ENCODE measurements at places on chromosomes 12 and 14. TPM values are rescaled to one million over a fixed set of nuclear protein-coding genes. Genes with fewer than 3 reads are reported as not detected.

SIX4 gene
- polyA plus RNA-seq: 0.04 TPM

C1S gene
- 102 TPM for polyA plus RNA-seq

P2RX7 gene
- 1.8 TPM for polyA plus RNA-seq

CCDC177 gene
- polyA plus RNA-seq: not detected

TULP3 gene
- 6.8 TPM for polyA plus RNA-seq

TMEM30B gene
- polyA plus RNA-seq: 0.36 TPM

INHBC gene
- not detected for polyA plus RNA-seq

KRT82 gene
- polyA plus RNA-seq: not detected

GLS2 gene
- polyA plus RNA-seq: 2.2 TPM

EML5 gene
- 0.37 TPM for polyA plus RNA-seq

SPIC gene
- polyA plus RNA-seq: 6.7 TPM

DNA sequence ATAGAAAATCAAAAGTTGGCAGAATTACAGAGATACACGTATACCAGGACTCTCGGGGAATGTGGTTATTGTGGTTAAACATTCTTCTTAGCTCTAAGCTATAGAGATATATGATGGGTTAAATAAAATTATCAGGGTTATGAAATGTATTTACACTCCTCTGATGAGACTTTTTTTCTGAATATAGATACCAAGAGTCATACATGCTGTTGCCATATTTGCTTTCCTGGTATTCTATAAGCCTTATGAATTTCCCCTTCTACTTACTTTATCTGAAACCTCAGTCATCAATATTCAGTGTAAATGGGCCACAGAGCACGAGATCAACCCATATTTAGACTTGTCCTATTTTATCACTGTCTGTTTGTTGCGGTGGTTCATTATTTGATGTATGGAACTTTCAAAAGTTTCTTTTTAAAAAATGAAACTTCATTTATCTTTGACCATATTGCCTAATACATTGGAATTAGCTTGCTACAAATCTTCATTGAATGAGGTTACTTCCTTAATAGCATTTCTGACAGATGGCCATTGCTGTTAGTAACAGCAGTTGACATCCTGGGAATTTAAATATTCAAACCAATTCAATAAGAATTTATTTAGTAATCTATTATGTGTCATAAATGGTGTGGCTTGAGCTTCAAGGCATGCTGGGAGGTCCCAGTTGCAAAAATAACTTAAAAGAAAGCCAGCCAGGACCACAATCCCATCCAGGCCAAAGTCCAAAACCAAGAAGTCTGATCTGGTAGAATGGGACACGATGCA lies 393.5 kb downstream of the PCNX1 start:
- H3K27ac ChIP-seq: no peak overlapping the region
- no peaks in the 10 kb centered on the region for H3K36me3 ChIP-seq
- no peaks in the 10 kb centered on the region for H3K4me1 ChIP-seq

GRCh38 chr12:103820361-103820760 lies 20.7 kb downstream of the NT5DC3 start:
- DNase-seq: no peak
- H3K36me3 ChIP-seq: no peaks in the 10 kb centered on the region
- no peak overlapping the region for H3K4me3 ChIP-seq
- H3K27me3 ChIP-seq: no peaks in the 10 kb centered on the region

- H3K27me3 ChIP-seq: no peaks in the 10 kb centered on the region
- H3K36me3 ChIP-seq: no peaks in the 10 kb centered on the region
- no peaks in the 10 kb centered on the region for H3K4me1 ChIP-seq
- no peak overlapping the region for H3K27ac ChIP-seq
- H3K4me3 ChIP-seq: no peak overlapping the region
Observed at GRCh38 chr14:86243158-86243557, 713.2 kb downstream of the FLRT2 start.

GRCh38 chr12:131122631-131123030 lies 168.9 kb downstream of the ADGRD1 start:
- H3K4me3 ChIP-seq: no peak overlapping the region
- no peaks in the 10 kb centered on the region for H3K27me3 ChIP-seq
- H3K36me3 ChIP-seq: no peaks in the 10 kb centered on the region
- H3K4me1 ChIP-seq: no peaks in the 10 kb centered on the region

- no peaks in the 10 kb centered on the region for H3K36me3 ChIP-seq
- DNase-seq: peak; percentile 92
- H3K27ac ChIP-seq: no peak overlapping the region
- no peak overlapping the region for H3K4me3 ChIP-seq
- H3K27me3 ChIP-seq: no peaks in the 10 kb centered on the region
Observed at GRCh38 chr14:69013943-69014782, 35.1 kb upstream of the ACTN1 start.

- DNase-seq: peak; percentile 86
- no peaks in the 10 kb centered on the region for H3K27me3 ChIP-seq
- H3K27ac ChIP-seq: peak overlapping the region; percentile 81
- H3K4me1 ChIP-seq: peaks cover 35% of the 10 kb centered on the region
- H3K36me3 ChIP-seq: no peaks in the 10 kb centered on the region
Observed at GRCh38 chr14:63727231-63727735, 582 bp downstream of the SGPP1 start.

DNA sequence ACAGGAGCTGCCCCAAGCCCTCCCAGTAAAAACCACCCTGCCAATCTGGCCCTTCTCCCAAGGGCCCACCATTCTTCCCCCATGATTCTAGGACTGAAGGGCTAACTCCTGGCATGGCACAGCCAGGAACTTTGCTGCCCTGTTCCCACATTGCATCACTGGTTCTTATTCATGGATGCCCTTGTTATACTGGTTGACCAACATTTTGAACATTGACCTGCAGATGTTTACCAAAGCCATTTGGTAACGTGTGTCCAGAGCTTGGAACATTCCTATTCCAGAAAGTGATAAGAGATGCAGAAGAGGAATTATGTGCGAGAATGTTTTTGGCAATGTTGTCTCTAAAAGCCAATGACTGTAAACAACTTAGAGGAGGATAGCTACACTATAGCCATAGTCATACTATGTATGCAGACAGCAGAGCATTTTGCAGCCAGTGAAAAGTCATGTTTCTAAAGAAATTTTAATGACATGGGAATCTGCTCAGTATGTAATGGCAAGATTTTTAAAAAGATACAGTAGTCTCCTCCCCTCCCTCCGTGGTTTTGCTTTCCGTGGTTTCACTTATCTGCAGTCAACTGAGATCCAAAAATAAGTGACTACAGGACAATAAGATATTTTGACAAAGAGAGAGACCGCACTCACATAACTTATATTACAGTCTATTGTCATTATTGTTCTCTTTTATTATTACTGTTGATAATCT lies 108.8 kb downstream of the DAAM1 start:
- no peak overlapping the region for H3K4me3 ChIP-seq
- H3K27me3 ChIP-seq: no peaks in the 10 kb centered on the region
- peaks cover 3% of the 10 kb centered on the region for H3K36me3 ChIP-seq

DNA sequence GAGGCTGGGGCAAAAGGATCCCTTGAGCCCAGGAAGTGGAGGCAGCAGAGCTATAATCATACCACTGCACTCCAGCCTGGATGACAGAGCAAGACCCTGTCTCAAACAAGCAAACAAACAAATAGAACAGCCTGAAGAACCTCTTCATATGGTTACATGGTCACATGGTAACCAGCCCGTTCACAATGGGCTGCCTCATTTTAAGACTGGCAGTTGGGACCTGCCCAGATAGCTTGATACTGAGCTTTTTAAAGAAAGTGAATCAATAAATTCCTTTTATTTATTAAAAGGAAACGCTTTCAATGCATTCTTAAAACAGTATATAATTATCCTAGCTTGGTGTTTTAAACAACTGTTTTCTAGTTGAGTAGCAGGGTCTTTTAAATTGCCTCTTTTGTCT lies 10.5 kb downstream of the MLXIP start:
- H3K36me3 ChIP-seq: no peaks in the 10 kb centered on the region
- no peak overlapping the region for H3K4me3 ChIP-seq
- H3K27me3 ChIP-seq: no peaks in the 10 kb centered on the region
- no peak for DNase-seq

DNA sequence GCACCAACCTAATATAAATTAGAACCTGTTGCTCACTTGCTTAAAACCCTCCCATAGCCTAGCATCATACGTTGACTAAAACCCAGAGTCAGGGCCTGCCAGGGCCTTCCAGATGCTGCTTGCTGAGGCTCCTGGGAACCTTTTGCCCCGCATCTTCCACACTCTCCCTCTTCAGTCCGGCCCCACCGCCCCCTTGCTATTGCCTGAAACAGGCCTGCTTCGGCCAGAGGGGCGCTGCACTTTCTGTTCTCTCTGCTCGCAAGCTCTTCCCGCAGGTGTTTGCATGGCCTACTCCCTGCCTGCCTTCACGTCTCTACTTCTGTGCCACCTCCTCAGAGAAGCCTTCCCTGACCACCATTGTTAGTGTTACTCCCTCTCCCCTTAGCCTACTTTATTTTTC lies 13.7 kb upstream of the TCTN2 start:
- DNase-seq: no peak
- H3K4me3 ChIP-seq: no peak overlapping the region
- peaks cover 45% of the 10 kb centered on the region for H3K36me3 ChIP-seq

DNA sequence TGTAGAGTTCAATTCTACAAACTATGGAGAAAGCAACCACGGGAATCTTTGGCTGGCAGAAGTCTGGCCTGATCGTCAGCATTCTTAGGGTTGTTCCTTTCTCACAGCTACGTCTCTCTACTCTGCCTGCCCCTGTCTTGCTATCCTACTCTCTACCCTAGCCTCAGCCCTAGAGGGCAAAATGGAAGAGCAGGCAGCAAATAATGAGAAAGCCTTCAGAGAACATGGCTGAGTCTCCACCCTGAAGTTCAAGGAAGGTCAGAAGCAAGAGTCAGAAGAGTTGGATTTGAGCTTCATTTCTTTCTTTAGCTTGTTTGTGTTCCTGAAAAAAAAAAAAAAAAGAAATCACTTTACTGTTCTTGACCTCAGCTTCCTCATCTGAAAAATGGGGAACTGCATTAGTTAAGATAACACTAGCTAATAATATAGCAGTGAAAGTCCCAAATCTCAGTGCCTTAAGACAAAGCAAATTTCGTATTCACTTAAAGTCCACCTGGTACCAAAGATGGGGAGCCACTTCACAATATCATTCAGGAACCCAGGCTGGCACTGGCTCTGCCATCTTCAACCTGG lies 50.2 kb upstream of the CCND2 start:
- no peak overlapping the region for H3K4me3 ChIP-seq
- no peak for DNase-seq
- H3K4me1 ChIP-seq: no peaks in the 10 kb centered on the region

DNA sequence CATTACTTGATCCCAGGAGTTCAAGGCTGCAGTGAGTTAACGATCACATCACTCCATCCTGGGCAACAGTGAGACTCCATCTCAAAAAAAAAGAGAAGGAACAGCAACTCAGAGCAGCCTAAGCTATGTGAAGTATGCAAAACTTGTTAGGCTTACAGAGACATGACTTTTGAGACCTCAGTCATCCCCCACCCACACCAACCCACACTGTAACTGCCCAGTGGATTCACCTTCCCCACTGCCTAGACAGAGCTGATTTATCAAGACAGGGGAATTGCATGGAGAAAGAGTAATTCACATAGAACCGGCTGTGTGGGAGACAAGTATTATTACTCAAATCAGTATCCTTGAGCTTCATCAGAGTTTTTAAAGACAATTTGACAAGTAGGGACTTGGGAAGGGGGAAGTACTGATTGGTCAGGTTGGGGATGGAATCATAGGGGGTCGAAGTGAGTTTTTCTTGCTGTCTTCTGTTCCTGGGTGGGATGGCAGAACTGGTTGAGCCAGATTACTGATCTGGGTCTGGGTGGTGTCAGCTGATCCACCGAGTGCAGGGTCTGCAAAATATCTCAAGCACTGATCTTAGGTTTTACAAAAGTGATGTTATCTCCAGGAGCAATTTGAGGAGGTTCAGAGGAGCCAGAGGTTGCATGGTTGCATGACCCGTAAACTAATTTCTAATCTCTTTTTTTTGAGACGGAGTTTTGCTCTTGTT lies 6.2 kb upstream of the WDR89 start:
- H3K4me1 ChIP-seq: no peaks in the 10 kb centered on the region
- no peak overlapping the region for H3K4me3 ChIP-seq
- no peaks in the 10 kb centered on the region for H3K27me3 ChIP-seq
- H3K27ac ChIP-seq: no peak overlapping the region
- DNase-seq: no peak
- H3K36me3 ChIP-seq: no peaks in the 10 kb centered on the region

DNA sequence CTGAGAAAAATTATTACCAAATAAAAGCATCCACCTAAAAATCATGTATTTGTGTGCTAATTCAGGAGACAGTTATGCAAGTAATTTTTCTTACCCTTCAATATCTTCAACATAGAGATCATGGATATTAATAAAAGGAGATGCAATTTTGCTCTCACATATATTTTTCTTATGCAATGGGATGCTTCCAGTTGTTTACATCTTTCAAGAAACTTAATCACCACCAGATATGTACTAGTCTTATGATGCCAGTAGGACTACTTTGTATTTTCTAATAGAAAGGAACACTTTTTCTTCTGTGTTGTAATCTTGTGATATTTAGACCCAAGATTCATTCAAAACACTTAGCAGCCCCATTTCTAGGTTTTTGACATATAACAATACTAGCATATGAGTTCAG lies 107.6 kb downstream of the NAV3 start:
- H3K4me3 ChIP-seq: no peak overlapping the region
- H3K27ac ChIP-seq: no peak overlapping the region
- no peak for DNase-seq
- H3K36me3 ChIP-seq: no peaks in the 10 kb centered on the region
- H3K27me3 ChIP-seq: no peaks in the 10 kb centered on the region

DNA sequence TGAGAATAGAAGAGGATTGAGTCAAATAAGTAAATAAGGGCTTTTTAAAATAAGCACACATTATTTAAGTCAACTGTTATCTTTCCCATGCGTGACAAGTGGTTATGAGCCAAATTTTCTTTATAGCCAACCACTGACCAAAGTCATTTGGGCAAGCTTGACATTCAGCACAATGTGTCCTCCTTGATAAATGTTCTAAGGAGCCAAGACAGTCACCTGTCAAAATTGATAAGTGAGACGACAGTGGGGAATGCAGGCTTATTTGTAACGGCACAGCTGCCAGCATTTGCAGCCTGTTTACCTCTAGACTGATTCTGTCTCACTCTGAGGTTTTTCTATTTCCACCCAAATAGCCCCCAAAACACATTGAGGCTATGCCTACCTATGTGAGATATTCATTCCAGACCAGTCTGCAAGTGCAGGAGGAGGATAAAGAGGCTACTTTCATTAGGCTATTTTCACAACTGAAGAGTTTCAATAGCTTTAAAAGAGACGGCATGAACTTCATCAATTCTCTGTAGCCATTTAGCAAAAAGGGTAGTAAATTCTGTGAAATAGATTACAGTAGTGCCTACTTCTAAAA lies 339.5 kb downstream of the PDZRN4 start:
- no peak for DNase-seq
- no peaks in the 10 kb centered on the region for H3K36me3 ChIP-seq
- no peak overlapping the region for H3K4me3 ChIP-seq
- peaks cover under 1% of the 10 kb centered on the region for H3K4me1 ChIP-seq

- H3K27ac ChIP-seq: no peak overlapping the region
- no peak overlapping the region for H3K4me3 ChIP-seq
- H3K4me1 ChIP-seq: peaks cover 3% of the 10 kb centered on the region
- H3K27me3 ChIP-seq: no peaks in the 10 kb centered on the region
- no peaks in the 10 kb centered on the region for H3K36me3 ChIP-seq
Observed at GRCh38 chr14:30271811-30272323, 287.1 kb upstream of the G2E3 start.
